Kidney (tissue), 22 donors: ENCODE measurements at places on chromosomes 1 and 21. TPM values are rescaled to one million over a fixed set of nuclear protein-coding genes. Genes with fewer than 3 reads are reported as not detected.

Gene IGSF21
- total RNA-seq = 6.6 TPM

Gene PCP4
- total RNA-seq = 26.9 TPM

- H3K4me1 ChIP-seq = no peaks in the 10 kb centered on the region
- no peak overlapping the region for H3K27ac ChIP-seq
- H3K27me3 ChIP-seq = no peaks in the 10 kb centered on the region
- H3K4me3 ChIP-seq = no peak overlapping the region
- H3K36me3 ChIP-seq = no peaks in the 10 kb centered on the region
These were observed 273.4 kb upstream of the CACYBP start for GRCh38 chr1:174726167-174726879.

GRCh38 chr1:23124259-23125026 is 44.2 kb downstream of the LUZP1 start:
- H3K4me1 ChIP-seq = peaks cover 7% of the 10 kb centered on the region
- DNase-seq = no peak
- H3K4me3 ChIP-seq = no peak overlapping the region
- H3K27ac ChIP-seq = no peak overlapping the region

DNA sequence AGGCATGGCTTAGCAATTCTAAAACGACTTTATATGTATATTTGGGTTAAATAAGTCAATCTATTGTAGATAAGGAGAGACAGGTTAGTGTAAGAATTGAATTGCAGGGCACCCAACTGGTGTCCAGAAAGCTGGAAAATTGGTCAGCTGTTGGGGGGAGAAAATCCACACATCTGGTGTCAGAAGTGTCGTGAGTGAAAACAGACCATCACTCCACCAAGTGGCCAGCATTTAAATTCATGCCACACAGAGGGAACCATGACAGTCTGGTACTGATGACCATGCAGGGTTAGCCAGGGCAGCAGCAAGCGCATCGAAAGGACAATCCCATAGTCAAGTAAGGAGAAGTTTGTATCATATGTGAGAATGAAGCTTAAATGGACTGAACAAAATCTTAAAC is 11.7 kb downstream of the LAX1 start:
- no peak overlapping the region for H3K4me3 ChIP-seq
- H3K36me3 ChIP-seq = no peaks in the 10 kb centered on the region
- no peaks in the 10 kb centered on the region for H3K4me1 ChIP-seq

- no peaks in the 10 kb centered on the region for H3K36me3 ChIP-seq
- DNase-seq = no peak
- H3K27me3 ChIP-seq = no peaks in the 10 kb centered on the region
- H3K4me3 ChIP-seq = no peak overlapping the region
These were observed 7.5 kb upstream of the DPT start for GRCh38 chr1:168736520-168736919.

DNA sequence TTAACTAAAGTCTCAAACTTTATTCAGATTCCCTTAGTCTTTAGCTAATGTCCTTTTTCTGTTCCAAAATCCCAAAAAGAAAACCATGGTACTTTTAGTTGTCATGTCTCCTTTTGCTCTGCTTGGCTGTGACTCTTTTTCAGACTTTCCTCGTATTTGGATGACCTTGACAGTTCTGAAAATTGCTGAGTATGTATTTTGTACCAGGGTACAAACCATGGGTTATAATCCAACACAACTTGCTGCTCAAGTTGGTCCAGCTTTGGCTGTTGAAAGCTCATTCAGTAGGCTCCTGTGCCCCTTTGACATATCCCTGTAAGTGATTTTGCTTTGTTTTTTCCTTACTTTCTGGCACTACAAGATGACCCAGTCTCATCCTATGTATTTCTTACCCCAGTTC is 51.7 kb downstream of the PALMD start:
- H3K27ac ChIP-seq = no peak overlapping the region
- no peak for DNase-seq
- no peaks in the 10 kb centered on the region for H3K36me3 ChIP-seq
- no peaks in the 10 kb centered on the region for H3K4me1 ChIP-seq
- H3K27me3 ChIP-seq = no peaks in the 10 kb centered on the region

- DNase-seq = no peak
- peak overlapping the region; percentile 79 for H3K27ac ChIP-seq
- no peaks in the 10 kb centered on the region for H3K36me3 ChIP-seq
- peak overlapping the region; percentile 13 for H3K4me3 ChIP-seq
- H3K27me3 ChIP-seq = no peaks in the 10 kb centered on the region
These were observed 1.2 kb upstream of the XPR1 start for GRCh38 chr1:180630408-180631193.
